Epithelial cell of proximal tubule (primary cell): ENCODE measurements at places on chromosomes 6 and 20.

DNA sequence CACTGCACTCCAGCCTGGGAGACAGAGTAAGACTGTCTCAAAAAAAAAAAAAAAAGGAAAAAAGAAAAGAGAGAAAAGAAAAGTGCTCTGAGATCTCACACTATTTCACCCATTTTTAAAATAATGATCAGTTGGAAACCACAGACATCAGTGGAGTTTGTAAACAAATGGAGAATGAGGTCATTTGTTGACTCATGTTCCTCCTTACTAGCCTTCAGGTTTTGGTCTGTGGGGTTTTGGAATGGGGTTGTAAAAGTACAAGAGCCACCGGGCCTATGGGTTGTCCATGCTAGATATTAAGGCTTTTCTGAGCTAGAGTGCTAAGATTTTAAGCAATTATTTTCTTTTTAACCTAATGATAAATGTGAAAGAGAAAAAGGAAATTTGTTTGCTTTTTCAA lies 104.4 kb upstream of the PRL start:
- no peak for DNase-seq

DNA sequence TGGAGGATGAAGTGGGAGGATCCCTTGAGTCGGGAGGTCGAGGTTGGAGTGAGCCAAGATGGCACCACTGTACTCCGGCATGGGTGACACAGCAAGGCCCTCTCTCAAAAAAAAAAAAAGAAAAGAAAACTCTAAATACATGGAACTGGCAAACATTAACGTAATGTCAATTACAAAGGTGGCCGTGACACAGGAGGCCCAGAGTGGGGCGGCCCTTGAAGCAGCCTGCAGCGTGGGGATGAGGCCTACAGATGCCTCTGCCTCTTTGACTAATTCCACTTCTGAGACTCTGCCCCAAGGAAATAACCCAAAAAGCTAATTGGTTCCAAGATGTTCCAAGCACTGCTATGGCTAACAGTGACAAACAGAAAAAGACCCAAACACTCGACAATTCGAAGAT lies 21.2 kb downstream of the ZBTB46 start:
- no peak for DNase-seq

DNA sequence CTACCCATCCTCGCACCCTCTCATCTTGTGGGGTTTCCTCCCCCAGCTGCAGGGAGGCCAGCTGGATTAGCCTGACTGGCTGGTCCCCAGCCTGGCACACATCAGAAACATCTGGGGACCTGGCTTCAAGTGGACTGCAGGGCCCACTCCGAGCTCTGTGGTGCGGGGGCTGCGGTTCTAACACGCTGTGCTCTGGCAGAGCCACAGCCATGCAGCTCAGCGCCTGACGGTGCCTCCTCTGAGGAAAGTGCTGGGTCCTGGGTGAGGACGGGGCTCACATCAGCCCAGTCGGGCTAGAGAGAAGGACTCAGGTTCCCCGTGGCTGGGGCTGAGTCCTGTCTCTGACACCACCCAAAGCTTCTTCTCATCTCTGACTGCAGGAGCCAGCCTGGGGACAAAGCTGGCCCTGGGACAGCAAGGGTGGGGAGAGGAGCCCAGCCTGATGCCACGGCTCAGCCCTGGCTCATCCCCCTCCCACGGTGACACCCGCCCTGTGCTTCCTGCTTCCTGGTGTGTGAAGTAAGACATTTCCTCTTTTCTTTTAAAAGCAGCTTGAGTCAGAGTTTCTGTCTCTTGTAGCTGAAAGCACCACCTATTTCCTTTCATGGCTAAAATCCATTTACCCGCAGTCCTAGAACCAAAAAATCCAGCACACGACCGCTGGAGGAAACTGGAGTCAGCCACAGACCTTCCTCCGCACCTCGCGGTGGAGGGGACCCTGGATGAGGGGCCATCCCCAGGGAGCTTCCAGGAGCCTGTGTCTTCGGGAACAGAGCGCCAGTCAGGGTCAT lies 127.4 kb upstream of the AFDN start:
- no peak for DNase-seq

DNA sequence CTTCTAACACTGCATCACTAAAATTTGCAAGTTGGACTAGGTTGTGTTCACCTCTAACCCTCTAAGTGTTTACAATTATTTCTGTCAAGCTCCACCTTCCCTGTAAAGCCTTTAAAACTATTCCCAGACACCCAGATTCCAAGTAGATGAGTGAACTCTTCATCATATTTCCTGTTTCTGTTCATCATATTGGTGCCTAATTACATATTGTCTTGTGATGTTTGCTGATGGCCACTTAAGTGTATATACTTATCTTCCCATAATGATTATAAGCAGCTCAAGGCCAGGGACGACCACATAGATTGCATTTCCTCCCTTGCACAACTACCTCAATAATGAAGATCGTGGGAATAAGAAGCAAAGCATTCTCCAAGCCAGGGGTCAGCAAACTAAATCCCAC lies 16.8 kb downstream of the TNFRSF21 start:
- DNase-seq, result no peak

- no peak for DNase-seq
These were observed 99.1 kb upstream of the MTHFD1L start for GRCh38 chr6:150766201-150766997.

- DNase-seq, result no peak
These were observed 105.0 kb downstream of the CD109 start for GRCh38 chr6:73800997-73801396.

DNA sequence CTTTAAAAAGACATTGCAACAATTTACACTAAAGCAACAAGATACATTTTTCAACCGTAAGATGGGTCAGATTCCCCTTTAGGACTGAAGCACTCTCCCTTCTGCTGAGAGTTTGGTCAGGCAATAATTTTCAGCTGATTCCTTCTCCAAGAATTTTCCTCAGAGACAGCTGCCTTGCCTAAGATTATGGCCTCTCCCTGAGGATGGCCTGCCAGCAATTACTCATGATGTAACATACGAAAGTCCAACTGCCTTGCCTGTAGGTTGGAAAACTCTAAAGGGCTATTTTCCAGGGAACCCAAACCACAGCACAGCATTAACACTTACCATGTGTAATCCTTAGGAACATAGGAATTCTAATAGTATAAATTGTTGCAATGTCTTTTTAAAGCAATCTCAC lies 229.1 kb upstream of the FLRT3 start:
- no peak for DNase-seq

GRCh38 chr20:48793776-48794175 lies 34.0 kb downstream of the PREX1 start:
- no peak for DNase-seq

GRCh38 chr20:2131366-2131765 lies 29.7 kb downstream of the STK35 start:
- DNase-seq, result no peak

DNA sequence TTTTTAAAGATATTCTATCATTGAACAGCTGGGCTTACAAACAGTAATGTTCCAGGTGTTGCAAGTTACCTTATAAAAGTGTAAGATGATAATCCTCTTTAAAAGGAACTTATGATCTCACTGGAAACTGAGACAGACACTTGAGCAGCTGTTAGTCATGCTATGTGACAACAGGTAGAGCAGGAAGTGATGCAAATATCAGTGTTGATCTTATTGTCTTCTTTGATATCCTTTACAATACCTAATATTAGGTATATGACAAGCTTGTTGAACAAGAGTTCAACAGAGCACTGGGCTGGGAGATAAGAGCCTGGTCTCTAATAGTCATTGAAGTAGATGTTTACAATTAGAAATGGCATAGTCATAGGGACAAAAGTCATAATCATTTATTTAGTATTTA lies 150.0 kb downstream of the UBE3D start:
- no peak for DNase-seq

DNA sequence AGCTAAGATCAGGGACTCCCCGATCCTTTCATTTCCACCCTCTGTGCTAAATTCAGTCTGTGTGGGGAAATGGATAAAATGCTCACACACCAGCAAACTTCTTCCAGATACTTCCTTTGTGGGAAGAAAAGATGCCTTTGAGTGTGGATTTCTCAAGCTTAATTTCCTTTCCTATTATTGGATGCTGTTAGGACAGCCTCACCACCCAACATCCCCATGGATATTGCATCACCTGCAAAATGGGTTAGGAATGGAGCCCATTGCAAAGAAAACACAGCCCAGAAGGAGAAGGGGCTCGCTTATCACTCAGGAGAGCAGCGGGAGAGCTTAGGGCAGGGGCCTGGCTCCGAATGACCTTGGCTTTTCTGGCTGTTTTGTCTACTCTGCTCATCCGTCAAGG lies 272.2 kb downstream of the CDC5L start:
- no peak for DNase-seq

DNA sequence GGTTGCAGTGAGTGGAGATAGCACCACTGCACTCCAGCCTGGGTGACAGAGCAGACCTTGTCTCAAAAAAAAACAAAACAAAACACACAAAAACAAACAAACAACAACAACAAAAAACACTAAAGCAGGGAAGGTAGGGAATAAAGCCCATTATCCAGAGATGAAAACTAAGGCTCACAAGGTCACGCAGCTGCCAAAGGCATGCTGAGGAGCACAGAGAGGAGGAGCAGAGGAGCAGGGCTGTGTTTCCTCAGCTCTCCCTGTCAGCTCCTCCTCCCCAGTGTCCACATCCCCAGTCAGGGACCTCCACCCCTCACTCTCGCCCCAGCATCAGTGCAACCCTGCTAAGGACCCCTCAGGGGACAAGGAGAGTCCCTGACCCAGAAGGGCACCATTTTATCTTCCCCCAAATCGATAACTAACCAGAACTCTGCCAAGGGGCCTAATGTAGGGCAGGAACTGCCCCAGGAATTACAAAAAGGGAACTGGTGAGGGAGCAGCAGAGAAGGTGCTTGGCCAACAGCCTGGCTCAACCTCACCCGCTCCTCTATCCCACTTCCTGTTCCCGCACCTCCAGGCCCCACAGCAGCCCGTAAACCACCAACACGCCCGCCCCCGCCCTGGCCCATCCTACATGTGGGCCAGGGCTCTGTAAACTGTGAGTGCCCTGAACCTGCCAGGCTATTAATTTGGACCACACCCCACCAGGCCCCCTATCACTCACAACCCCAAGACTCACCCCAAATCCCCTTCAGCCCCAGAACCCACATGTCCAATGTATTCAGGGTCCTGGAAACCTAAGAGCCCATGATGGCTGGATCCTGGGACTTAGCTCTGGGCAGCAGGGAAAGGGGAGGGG lies 9.0 kb downstream of the TEAD3 start:
- DNase-seq, result no peak

- DNase-seq, result no peak
These were observed 10.2 kb downstream of the ADNP start for GRCh38 chr20:50920997-50921396.

GRCh38 chr6:37502703-37503291 lies 3.1 kb upstream of the CCDC167 start:
- no peak for DNase-seq

DNA sequence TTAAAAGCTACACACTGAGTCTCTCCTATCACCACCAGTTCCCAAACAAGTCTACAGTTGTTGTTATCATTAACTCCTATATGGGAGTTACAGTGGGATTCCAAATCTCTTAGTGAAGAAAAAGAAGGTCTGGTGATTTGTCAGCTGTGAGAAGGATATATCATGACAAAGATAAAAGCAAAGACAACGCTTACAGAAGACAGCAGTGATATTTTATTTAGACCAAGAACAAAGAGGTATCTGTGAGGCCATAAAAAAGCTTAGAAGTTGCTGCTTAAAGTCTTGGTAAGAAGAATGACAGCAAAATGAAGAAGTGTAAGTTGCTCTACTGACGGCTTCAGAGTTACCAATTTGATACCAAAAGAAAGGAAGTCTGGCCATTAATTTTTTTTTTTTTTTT lies 47.2 kb downstream of the CHD6 start:
- no peak for DNase-seq

GRCh38 chr6:23415819-23416427 lies 710.1 kb upstream of the NRSN1 start:
- no peak for DNase-seq

- DNase-seq, result no peak
These were observed 21.1 kb downstream of the TAF4 start for GRCh38 chr20:62044631-62045030.

GRCh38 chr20:13147071-13147963 lies 73.8 kb upstream of the ISM1 start:
- no peak for DNase-seq

DNA sequence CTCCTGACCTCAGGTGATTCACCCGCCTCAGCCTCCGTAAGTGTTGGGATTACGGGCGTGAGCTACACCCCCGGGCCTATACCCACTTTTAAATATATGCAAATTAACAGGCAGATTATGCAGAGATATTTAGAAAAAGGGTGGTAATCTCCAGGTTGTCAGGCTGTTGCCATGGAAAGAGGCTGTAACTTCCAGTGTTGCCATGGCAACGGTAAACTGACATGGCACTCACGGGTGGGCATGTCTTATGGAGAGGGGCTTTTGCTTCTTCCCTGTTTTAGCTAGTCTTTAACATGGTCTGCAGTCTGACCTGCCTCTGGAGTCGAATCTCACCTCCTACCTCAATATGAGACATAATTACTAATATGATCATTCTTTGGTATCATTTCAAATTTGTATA lies 44.9 kb downstream of the ZNF334 start:
- no peak for DNase-seq

DNA sequence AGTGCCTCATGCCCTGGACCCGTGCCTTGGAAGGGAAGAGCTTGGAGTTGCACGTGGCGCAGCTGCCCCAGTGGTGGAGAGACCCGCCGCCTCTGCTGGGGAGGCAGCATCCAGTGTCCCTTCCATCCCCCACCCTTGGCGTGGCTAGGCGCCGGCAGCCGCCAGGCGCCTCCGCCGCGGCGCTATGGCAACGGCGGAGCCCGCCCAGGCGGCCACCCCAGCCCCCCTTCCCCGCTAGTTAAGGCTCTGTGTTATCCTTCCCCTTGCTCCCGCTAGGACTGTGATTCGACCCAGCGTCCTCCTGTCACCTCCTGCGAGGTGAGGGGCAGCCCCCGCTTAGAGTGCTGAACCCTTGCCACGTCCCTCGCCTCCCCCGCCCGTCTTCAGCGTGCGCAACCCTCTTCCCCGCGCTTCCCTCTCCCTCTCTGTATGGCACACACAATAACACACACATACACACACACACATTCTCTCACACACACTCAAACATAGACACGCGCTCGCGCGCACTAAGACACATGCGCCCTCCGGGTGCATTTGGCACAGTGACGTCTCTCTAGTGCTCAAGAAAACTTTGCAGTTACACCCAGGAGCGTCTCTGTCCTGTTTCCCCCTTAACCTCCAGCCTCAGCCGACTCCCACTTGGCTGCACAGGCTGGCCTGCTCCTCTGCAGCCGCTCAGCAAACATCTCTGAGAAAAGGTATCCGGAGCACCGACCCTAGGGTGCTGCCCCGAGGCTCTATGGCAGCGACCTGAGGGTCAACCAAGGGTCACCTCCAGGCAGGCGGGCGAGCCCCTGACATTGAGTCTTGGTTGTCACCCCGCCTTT lies 8.5 kb downstream of the GRIK2 start:
- no peak for DNase-seq

- DNase-seq, result no peak
These were observed 1324.4 kb upstream of the EYS start for GRCh38 chr6:67031451-67031850.
